ENCODE measurements at places on chromosomes 16 and 17.

- DNase-seq, result no peak
Observed at GRCh38 chr16:12502676-12503075, 301.0 kb downstream of the CPPED1 start.

DNA sequence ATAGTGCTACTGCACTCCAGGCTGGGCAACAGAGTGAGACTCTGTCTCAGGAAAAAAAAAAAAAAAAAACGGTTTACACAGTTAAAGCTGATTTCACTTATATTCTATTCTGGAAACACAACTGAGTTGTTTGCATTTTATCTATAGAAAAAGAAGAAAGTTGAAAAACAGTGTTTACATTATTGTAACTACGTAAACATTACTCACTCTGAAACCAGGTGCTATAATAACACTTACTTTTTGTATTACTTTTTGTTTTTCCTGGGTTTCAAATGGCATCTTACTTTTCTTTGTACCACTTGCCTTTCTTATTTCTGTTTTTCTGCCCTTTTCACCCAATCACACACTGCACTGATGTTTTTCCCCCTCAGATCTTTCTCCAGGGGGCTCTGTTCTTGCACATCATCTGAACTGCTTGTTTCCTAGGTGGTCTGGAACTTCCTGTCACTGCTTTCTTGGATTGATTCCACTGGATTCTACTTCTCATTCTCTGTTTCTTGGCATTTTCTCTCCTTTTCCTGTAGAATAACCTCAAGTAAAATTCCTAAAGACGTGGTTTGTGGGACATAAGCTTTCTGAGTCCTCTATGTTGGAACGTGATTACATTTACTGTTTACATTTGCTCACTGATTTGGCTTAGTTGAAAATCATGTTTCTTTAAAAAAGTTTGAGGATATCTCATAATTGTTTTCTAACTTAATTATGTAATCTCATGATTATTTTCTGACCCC, 142.1 kb downstream of the HS3ST3B1 start:
- DNase-seq, result no peak

- no peak for DNase-seq
Observed at GRCh38 chr16:15037003-15037402, 18.9 kb downstream of the NTAN1 start.

- DNase-seq, result no peak
Observed at GRCh38 chr17:80224683-80225082, 4.5 kb downstream of the SLC26A11 start.

DNA sequence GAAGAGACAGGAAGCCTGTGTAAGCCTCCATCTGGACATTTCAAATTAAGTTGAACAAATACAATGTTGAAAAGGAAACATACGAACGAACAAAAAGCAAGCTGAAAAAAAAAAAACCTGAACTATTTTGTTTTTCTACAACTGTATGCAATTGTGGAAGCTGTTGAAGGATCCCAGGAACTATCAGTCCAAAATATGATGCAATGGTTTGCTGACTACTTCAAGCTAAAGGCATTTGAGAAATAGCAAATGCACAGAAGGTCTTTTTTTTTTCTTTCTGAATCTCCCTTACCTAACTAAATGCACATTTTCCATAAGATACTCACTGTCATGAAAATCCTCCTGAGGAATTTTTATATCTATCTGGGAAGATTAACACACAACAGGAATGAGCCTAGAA, 40.2 kb downstream of the MAF start:
- DNase-seq, result no peak

DNA sequence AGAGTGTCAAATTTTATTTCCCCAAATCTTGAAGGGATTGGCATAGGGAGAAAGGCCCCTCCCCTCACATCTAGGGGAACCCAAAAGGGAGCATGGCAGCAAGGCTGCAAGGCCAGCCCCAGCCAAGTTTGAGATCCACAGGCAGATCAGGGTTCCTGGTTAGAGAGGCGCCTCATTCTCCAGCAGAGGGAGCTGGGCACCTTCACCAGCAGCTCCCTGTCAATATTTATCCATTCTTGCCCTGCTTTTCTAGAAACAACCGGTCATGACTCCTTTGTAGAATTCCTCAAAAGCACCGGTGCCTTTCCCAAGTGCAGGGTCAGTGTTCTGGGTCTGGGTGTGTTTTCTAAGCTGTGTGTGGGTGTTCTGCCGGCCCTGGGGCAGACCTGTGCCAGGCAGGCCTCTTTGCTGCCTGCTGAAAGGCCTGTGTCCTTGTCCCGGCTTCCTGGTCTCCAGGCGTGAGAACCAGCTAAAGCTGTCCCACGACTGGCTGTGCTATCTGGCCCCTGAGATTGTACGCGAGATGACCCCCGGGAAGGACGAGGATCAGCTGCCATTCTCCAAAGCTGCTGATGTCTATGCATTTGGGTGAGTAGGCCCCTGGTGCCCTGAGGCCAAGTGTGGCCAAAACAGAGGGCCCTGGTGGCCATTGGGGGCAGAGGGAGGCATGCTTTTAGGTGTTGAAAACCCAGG, 21.2 kb upstream of the LGALS9 start:
- peak; percentile 19 for DNase-seq

GRCh38 chr17:71919186-71919585, 201.6 kb upstream of the SOX9 start:
- DNase-seq, result no peak

DNA sequence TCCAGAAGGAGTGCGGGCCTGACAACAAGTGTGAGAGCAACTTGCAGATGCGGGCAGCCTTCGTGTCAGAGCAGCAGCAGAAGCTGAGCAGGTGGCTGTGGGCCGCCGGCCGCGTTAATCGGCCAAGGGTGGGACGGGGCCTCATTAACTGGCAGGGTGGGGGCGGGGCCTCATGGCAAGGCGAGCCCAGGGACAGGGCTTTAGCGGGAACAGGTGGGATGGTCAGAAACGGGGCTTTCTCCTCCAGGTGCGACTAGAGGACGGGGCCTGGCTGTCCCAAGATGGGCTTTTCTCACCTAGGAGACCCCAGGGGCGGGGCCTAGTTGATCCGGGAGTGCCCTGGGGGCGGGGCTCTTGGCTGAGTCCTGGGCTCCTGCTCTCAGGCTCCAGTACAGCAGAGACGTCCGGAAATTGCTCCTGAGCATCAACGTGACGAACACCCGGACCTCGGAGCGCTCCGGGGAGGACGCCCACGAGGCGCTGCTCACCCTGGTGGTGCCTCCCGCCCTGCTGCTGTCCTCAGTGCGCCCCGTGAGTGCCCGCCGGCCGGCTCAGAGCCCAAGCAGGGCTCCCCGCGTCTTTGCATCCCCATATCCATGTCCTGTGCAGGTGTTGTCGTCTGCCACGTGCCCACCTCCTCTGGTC, 18.4 kb upstream of the PDK2 start:
- DNase-seq, result no peak

GRCh38 chr17:76088868-76089576, 10.0 kb downstream of the ZACN start:
- no peak for DNase-seq

- no peak for DNase-seq
Observed at GRCh38 chr17:37261286-37261685, 114.5 kb upstream of the C17orf78 start.

GRCh38 chr17:63646488-63646806, 24.2 kb downstream of the MAP3K3 start:
- no peak for DNase-seq

DNA sequence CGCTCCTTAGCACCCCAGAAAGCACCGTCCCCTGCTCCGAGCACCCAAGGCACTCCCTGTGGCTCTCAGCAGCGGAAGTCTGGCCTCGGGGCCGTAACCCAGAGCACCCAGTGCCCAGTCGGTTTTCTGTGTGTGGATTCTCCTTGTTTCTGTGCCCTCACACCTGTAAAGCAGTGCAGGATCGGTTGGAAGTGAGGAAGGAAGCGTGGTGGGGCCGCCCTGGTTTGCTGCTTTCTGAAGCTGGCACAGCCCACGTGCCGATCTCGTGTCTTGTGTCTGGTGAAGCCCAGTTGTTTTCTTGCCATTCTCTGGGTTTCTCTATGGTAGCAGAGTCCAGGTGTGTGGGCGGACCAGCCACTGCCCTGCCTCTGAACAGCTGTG, 3.7 kb downstream of the ACSF3 start:
- DNase-seq, result no peak

DNA sequence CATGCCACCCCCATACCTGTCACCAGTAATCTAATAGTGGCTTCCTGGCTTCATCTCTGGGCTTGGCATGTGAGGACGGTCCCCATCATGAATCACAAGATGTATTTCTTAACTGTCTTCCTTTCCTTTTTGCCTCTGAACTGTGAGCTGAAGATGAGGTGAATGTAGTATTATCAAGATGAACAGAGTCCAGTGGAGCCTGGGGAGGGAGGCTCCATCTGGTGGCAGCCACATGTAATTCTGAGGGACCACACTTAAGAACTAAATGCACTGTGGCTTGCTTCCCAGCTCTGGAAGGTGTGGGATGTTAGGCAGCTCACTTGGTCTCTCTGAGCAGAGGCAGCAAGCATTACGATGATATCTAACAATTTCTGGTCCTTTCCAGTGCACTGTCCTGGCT, 354.9 kb upstream of the ASIC2 start:
- no peak for DNase-seq

GRCh38 chr16:16084874-16085273, 135.5 kb downstream of the ABCC1 start:
- DNase-seq, result no peak

DNA sequence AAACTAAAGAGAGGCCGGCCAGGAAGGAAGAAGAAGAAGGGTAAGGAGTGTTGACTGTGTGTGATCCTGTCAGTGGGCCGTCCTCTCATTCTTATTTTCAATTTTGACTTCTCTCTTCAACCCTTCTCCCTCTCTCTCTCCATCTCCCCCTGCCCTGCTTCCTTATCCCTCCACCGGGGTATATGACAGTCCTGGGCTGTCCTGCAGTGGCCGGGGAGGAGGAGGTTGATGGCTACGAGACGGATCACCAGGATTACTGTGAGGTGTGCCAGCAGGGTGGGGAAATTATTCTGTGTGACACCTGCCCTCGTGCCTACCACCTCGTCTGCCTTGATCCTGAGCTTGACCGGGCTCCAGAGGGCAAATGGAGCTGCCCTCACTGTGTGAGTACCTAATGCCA, 5.6 kb downstream of the CHD3 start:
- DNase-seq, result no peak

- DNase-seq, result no peak
Observed at GRCh38 chr16:11870399-11870798, 19.1 kb upstream of the RSL1D1 start.

GRCh38 chr16:31367853-31368252, 12.9 kb downstream of the ITGAX start:
- DNase-seq, result no peak

- no peak for DNase-seq
Observed at GRCh38 chr16:67710607-67711006, 8.5 kb downstream of the GFOD2 start.

DNA sequence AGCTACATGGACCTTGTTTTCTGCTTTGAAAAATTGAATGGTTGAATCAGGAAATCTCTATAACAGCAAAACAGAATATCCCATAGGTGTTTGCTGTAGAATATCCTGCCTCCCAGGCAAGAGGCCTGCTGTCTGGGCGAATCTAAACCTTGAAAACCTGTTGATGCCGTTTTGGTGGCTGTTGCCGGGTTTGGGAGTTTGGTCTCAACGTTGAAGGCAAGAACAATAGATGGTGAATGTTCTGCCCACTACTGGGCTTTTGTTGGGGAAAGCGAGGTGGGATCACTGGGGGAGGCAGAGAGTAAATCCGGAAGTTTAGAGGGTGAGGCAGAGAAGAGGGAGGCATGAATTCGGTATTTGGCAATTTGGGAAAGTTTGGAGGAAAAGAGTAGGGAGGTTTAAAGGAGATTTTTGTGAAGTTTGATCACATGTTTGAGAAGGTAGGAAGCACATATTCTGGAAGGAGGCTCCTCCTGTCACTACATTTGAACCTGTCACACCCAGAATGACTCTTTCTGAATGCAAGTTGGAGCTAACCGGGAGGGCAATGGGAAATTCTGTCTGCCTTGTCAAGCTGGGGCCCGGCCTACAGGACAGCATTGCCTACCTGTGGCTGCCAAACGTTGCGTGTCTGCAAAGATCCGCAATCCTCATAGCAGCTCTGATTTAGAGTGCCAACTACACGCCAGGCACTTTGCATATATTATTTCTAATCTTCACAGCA, 46.5 kb downstream of the GPRC5B start:
- DNase-seq, result no peak

DNA sequence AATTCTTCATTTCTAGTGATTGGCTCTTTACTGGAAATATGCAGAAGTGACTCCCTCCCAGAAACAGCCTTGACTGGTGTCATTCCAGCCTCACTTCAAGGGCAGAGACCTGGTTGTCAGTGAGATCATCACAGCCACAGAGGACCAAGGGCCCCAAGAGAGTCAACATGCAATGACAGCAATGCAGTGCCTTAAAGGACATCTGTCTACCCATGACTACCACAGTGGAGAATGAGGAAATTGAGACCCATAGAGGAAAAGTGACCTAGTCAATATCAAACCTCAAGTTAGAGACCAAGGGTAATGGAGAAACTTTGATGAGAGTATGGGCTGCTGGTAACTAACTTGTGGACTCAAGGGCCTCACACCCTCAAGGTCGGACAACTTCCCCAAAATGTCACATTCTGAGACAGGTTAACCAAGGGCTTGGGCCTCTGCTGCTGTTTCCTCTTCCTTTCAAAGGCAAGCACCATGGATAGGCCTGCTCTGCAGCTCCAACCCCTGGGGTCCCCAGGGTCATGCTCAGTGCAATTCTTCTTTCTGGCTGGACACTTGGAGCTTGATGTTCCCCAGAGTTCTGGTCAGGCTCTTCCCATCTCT, 11.3 kb downstream of the NOG start:
- no peak for DNase-seq

DNA sequence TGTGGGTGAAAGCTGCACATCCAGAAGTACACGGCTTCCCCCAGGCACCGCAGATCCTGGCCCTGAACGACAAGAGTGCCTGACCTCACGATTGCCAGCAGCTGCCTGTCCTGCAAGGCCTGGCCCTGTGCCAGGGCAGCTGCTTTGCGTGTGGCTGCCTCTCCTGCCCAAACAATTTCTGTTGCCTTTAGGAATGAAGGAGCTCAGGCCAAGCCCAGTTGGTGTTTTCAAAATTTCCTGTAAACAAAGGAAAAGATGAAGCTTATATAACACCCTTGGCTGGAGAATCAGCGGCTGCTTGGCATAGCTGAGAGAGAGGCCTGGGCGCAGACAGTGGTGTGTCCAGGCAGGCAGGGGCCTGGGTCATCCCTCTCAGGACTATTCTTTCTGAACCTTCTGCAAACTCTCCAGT, 11.7 kb upstream of the SLC47A2 start:
- no peak for DNase-seq

DNA sequence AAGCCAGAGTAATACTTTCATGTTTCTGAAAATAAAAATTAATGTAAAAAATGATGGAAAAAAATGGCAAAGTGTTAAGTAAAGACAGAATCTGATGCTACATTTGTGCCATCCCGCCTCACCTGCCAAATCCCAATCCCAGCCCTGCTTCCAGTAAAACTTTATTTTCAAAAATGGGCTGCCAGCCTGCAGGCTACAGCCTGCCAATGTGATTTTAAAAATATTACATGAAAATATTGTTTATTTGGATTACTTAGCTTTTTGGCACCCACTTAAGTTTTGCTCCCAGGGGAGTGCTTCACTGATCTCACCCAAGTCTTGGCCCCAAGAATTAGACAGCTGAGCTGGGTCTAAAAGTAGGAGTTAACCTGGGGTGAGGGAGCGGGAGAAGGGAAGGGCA, 112.8 kb downstream of the C16orf78 start:
- no peak for DNase-seq
